Skin of body (tissue), 3 donors: ENCODE measurements at places on chromosomes 7 and 10. TPM values are rescaled to one million over a fixed set of nuclear protein-coding genes. Genes with fewer than 3 reads are reported as not detected.

DNA sequence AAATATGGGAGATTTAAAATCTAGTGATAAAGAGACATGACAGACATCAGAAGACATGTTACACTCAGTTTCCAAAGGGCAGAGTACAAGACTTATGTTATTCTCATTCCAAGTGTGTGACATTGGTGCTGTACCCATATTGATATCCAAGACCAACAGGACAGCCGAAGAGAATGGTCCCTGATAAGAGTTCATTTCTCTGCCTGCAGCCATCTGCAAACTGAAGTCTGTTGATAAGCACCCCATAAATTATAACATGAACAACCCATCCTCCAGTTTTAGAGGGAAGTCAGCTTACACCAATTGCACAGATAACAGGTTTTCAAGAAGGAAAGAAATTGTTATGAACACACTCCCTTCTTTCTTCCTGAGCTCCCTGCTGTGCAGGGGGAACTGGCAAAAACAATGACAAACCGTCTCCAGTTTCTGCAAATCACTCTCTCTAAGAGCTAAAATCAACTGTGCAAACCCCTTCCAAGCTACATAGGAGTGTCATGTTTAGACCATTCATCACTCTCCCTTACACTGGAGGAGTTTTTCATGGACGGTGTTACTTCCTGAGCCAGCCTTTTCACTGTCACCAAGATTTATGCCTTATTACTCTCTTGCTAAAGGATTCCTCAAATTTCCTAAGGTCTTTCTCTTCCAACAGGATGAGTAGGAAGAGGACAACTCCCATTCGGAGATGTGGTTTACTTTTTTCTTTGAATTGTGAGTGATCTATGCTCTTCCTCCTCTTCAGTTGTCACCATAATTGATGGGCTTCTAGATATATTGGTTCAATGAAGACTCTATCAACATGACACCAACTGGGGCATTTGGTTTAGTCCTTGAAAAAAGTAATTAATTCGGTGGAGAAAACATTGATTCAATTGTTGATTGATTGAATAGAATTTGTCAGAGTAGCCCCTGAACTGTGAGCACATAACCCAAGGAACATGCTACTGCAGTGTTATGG lies 80.3 kb upstream of the FAM171A1 start:
- no peak for DNase-seq

DNA sequence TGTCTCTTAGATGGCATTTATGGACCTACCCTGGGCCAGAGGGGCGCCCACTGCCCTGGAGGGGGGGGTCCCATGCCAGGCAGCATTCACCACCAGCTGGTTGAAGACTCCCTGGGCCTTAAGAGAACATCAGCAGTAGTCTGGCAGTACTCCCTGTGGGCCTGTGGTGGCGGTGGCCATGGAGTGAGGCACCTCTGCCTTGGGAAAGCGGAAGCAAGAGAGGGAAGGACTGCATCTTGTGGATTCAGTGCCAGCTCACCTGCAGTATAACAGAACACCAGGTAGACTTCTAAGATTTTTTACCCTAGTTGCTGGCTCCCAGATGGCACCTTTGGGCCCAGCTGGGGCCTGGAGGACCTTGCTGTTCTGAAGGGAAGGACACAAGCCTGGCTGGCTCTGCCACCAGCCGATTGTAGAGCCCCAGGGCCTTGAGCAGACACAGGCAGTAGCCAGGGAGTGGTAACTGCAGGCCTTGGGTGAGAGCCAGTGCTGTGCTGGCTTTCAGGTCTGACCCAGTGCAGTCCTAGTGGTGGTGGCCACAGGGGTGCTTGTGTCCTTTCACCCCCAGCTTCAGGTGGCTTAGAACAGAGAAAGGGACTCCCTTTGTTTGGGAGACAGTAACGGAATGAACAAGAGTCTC lies 15.8 kb downstream of the PLAC9 start:
- DNase-seq = no peak

GDF2 gene
- not detected for total RNA-seq

GRCh38 chr10:121800831-121801230 lies 127.0 kb downstream of the ATE1 start:
- no peak for DNase-seq

GRCh38 chr7:148260599-148260998 lies 330.0 kb upstream of the C7orf33 start:
- no peak for DNase-seq

PANK1 gene
- total RNA-seq = 17.3 TPM

DNA sequence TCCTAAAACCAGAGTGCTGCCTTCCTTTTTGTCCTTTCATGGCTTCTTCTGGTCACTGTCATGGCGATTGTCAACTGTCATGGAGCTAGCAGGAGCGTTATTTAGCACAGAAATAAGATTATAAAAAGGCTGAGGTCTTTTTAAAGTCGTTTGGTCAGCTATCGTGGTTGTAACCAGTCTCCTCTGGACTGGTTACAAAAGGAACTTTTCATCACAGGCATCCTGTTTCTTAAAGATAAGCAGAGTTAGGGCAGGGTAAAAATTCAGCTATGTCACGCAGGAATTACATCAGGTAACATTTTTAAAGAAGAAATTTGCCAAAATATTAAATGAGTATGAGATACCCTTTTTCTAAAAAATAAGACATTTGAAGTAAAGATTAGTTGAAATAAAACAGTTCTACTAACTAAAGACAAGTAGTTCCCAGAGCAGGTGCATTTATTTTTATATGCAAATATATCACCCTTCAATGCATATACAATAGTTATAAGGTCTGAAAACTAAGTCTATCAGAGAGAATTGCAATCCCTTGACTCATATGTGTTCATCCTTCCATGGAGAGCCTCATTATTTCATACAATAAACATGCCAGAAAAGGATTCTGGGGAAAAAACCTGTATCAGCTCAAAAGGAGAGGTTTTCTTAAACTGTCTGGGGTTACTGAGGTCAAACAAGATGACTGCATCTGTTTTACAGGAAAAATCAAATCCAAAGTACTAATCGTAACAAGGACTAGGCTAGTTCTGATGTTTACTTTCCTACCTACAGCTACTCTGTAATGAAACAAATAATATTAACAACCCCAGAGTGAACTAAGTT lies 20.9 kb downstream of the FAM24A start:
- DNase-seq = no peak

DNA sequence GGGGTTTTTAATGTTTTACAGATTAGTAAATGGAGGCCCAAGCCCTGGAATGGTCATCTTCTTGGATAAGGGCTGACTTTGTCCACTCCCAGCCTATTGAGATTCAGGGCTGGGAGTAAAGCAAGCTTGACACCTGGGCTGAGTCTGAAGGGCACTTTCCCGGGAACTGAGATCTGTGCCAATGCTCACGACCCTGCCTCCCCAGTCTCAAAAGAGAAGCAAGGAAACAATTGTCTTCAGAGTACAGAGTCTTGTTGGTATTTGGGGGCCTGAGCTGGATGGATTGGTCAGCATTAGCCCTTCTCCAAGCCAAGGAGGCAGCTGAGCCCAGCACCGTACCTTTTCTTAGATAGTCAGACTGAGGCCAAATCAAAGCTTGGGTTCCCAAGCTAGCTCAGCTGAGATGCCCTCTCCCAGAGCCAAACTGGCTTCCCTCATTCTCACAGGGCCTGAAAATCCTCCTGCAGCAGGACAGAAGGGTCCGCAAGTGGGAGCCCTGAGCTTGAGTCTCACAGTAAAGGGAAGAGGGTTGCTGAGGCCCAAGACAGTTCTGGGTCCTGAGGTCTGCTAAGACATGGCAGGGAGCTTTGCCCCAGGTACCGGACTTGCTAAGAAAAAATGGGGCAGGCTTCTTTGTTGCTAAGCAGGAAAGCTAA lies 3.7 kb downstream of the DDIT4 start:
- no peak for DNase-seq

ARHGEF35 gene
- 10.3 TPM for total RNA-seq

- DNase-seq = no peak
These were observed 85.4 kb downstream of the CDK14 start for GRCh38 chr7:90681336-90682022.

DNA sequence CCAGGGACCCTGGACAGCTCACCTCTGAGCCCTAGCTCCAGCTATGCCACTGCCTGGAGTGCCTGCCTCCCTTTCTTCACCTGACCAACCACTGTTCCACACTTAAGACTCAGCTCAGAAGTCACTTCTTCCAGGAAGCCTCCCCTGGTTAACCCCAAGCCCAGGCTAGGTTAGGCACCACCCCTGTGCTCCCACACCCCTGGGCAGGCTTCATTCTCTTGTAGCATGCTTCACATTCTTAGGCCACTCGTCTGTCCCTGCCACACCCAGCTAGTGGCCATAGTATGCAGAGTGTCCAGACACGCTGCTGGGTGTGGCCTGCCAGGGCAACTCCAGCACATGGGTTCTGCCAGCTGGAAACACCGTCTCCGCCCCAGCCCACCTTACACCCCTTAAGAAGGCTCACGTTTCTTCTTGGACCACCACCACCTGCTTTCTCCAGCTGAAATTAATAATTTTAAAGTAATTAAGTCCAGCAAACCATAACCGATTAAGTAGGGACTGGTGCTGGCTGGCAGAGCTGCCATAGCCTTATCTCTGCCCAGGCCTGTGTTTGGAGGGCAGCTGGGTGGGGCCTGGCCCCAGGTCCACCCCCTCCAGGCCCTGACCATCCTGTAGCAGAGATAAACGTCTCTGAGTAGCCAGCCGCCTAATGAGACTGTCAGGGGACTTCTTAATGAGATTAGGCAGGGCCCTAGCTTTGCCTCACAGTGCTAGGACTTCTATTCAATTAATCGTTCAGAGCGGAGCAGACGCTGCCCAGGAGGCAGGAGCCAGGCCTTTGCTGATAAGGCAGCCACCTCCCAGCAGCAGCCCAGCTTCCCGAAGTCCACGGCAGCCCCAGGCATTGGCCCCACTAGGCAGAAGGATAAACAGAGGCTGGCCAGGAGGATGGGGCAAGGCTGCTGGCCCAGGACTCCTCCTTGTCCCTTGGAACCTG lies 20.5 kb downstream of the GRID1 start:
- DNase-seq = no peak

ELFN1 gene
- 3.1 TPM for total RNA-seq

GRCh38 chr7:129768614-129769399 lies 157.3 kb downstream of the NRF1 start:
- no peak for DNase-seq

- DNase-seq = no peak
These were observed 87.2 kb upstream of the HPS1 start for GRCh38 chr10:98533746-98534445.
